ENCODE measurements at places on chromosomes 2 and 18.

DNA sequence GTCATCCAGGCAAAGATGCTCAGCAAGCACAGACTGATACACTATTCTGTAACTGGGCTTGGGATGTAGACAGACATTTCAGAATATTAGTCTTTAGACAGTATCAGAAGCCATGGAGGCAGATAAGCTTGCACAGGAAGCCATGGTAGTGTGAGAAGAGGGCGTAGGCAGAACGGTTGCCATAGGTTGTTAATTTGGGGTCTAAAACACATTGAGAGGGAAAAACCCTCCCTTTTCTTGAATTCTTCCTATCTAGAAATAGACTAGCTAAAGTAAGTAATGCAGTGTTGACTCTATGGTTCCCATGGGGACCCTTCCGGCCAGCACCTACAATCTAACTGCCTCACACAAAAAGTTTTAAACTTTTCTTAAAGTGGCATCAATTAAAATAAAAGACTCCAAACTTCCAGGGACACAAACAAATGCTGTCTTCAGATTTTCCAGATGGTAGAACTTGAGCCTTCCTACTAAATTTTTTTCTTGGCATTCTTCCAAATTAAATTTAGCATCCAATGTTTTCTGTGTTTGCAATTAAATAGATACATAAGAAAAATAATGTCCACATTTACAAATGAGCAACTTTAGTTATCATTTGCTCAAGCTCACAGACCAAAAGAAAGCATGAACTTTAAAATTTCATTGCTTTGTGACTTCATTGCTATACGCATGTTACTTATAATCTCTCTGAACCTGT is 1.9 kb downstream of the PRKRA start:
- no peak for DNase-seq

DNA sequence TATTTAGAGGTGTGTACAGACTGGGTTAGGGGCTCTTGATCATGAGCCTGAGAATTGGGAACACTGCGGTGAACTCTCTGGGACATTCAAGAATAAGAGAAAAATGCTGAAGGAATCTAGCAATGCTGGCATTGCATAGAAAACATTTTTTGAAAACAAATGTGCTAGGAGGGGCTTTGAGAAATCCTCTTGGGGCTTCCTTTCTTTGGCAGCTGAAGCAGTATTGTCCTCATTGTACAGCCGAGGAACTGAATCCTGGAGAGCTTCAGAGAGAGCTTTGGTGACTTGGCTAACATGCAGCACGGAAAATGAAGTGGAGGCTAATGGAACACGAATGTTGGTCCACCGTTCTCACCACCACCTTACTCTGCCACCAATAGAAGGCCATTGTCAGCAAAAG is 107.3 kb upstream of the EFEMP1 start:
- no peak for DNase-seq

- peak; percentile 20 for DNase-seq
Measured at GRCh38 chr2:103823847-103824246, 1030.1 kb upstream of the POU3F3 start.

- DNase-seq, result peak; percentile 23
Measured at GRCh38 chr2:46232860-46233259, 64.3 kb upstream of the EPAS1 start.

- DNase-seq, result no peak
Measured at GRCh38 chr18:27862041-27862682, 314.8 kb downstream of the CDH2 start.

DNA sequence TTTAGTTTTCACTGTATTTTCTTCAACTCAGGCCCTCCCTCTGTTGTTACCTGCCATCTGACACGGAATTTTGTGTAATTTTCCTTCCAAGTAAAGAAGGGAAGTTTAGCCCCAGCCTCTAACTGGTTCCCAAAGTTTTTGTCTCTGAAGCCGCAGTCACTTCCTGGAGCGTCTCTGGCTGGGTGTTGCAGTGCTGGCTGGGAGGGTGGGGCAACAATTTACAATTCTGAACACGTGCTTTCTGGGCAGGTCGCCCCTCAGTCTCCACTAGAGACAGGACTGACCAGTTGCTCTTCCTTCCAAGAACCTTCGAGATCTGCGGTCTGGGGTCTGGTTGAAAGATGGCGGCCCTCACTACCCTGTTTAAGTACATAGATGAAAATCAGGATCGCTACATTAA is 3.5 kb downstream of the CNDP2 start:
- DNase-seq, result peak; percentile 76

DNA sequence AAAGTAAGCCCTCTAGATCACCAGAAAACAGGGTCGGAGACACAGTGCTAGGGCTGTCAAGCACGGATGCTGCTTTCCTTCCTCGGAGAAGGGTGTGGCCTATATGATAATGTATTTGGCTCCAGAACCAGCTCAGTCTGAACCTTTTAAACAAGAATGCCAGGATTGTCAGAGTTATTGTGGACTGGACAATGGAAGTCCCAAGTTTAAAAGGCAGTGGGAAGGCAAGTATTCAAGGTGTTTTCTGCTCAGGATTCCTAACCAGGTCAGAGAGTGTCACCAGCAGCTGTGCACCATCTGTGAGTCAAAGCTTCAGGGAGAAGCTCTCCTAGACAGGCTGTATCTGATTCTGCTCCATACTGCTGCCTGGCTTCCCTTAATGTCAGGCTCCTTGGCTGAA is 94.8 kb downstream of the SPOPL start:
- DNase-seq, result no peak

GRCh38 chr2:177670791-177671535 is 278.4 kb downstream of the AGPS start:
- DNase-seq, result no peak

DNA sequence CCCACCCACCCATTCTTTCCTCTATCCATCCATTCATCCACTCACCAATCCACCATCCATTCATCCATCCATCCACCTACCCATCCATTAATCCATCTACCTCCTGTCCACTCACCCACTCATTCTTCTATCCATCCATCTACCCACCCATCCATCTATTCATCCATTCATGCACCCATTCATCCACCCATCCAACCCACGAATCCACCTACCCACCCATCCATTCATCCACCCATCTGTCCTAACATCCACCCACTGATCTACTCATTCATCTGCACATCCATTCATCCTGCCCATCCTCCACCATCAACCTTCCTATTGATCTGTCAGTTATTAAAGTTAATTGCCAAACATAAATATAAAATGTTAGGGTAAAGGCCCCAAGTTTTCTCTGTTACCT is 25.6 kb downstream of the LDLRAD4 start:
- DNase-seq, result no peak

GRCh38 chr2:128786741-128787478 is 468.2 kb upstream of the HS6ST1 start:
- peak; percentile 31 for DNase-seq

DNA sequence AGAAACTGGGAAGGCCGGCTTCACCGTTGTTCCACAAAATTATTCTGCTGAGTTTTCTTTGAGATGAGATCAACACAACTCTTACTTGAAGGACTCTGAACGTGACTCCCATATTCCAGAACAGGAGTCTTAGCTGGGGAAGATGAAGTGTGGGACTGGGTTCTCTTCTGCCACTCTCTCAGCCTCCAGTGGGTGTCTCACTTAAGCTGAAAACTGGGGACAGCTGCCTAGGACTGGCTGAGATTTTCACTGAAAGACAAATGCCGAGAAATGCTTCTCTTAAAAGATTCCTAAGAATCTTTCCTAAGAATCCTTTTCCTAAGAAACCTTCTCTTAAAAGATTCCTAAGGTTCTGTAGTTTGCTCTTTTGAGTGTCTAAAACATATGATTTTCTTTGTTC is 156.6 kb upstream of the LHCGR start:
- no peak for DNase-seq

DNA sequence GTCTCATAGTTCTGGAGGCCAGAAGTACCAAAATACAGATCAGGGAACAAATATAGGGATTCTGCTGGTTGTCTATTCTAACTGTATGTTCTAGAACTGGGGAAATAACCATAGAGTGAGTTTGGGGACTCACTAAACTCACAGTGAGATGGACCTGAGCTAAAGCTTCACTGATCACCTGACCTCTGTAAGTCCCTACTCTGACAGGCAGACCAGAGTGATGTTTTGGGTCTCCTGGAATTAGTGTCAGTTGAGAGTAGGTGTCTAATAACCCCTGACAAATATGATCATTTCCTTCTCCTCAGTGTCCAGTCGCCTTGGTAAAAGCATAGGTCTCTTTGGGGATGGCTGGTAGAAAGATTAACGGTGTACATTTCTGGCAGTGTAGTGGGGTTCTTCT is 14.2 kb downstream of the PIKFYVE start:
- no peak for DNase-seq

GRCh38 chr18:76174451-76174850 is 320.6 kb downstream of the ZNF516 start:
- DNase-seq, result no peak

DNA sequence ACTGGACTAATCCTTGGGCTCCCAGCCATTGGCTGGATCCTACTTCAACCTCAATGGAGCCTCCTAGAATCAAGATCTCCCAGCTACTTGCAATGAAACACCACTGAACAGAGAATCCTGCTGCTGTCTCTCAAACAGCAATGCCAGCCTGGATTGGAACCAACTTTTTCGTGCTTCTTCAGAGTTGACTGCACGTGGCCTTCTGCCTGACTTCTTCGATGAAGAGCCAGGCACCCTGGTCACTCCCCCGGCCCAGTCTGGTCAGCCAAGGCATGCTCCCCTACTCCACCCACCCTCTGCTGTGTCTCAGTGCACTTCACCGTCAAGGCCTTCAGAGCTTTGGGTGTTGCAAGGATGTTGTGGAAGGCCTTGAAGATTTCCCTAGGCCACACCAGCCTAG is 148.7 kb downstream of the CLIP4 start:
- no peak for DNase-seq

DNA sequence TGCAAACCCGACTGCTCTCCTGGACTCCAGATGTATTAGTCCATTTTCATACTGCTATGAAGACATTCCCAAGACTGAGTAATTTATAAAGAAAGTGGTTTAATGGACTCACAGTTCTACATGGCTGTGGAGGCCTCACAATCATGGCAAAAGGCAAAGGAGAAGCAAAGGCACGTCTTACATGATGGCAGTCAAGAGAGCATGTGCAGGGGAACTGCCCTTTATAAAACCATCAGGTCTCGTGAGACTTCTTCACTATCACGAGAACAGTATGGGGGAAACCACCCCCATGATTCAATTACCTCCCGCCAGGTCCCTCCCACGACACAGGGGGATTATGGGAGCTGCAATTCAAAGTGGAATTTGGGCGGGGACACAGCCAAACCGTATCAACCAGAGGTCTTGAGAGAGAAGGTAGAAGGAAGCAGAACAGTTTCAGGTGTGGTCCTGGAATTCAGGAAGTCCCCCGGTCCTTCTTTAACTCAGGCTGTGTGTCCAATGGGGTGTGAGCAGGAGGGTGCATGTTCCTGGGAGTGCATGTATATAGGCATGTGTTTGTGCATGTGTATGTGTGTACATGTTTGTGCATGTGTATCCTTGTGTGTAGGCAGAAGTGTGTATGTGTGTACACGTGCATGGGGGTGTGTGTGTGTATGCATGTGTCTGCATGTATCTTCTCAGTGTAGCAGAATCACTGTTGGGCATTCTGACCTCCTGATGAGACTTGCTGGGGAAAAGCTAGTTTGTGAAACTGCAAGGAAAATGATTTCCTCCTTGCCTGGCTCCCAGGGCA is 46.2 kb downstream of the GREB1 start:
- no peak for DNase-seq

GRCh38 chr2:36973320-36973719 is 7.0 kb upstream of the STRN start:
- no peak for DNase-seq

DNA sequence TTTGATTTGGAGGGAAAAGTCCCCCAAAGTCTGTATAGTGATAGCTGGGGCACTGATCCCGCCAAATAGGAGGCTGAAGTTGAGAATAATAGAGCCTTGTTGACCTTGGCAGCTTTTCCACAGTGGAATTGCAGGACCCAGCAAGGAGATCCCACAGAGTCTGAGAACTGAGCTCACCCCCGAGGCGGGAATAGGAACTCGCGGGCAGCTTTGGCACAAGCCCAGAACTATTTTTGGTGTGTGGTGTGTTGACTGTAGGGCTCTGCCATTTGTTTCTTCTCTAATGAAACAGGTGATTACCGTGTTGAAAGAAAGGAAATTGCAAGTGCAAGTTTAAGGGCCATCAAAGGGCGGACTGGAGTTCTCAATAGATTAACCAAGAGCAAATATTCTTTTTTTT is 34.0 kb downstream of the SH3RF3 start:
- peak; percentile 57 for DNase-seq

GRCh38 chr18:5982332-5982731 is 87.0 kb upstream of the TMEM200C start:
- no peak for DNase-seq

DNA sequence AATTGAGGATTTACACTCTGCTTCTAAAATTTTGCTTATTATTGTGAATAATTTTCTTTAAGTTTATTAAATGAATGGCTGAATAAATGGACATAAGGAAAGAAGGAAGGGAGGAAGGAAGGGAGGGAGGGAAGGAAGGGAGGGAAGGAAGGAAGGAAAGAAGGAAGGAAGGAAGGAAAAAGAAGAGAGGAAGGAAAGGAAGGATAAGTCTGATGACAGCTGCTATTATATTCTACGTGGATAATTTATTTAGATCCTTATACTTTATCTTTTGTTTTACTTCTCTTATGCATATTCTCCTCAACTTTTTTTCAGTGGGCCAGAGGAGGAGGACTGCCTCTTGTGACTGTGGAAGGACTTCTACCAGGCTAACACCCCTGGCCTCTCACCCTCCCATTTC is 17.4 kb downstream of the CLUL1 start:
- DNase-seq, result no peak

DNA sequence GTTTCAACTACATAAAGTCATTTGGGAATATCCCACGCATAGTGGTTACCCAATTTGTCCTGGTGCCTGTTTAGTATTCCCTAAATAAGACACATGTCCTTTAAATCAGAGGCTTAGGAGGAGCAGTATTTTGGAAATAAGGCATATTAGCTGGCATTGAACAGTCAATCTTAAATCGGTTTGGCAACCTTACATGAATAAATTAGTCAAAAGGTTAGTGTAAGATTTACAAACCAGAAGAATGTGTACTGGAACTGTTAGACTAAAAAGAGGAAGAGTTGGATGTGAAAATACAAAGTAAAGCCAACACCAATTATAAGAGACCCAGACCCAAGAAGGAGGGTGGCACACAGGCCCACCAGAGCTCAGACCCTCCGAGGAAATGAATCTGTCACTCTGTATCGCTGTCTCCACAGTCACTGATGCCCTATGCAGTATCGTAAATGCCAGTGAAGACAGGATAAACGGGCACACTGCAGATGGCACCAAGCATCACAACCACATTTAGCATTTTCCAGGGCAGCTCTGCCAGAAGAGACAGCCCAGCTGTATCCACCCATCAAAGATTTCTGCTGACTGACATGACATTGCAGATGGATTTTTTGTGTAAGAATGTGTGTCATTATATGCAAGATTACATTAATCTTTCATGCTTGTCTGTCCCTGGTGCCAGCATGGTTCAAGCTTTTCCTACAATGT is 90.4 kb downstream of the CERKL start:
- no peak for DNase-seq

- DNase-seq, result no peak
Measured at GRCh38 chr2:63888053-63888452, 46.4 kb downstream of the UGP2 start.

Measured in fibroblast of lung (primary cell).